Stimulated activated CD4-positive, alpha-beta T cell treated with anti-CD3 and anti-CD28 coated beads, Interleukin-15, amount 100 ng/mL, for 1 hour (primary cell): ENCODE measurements at places on chromosomes 2 and 18.

DNA sequence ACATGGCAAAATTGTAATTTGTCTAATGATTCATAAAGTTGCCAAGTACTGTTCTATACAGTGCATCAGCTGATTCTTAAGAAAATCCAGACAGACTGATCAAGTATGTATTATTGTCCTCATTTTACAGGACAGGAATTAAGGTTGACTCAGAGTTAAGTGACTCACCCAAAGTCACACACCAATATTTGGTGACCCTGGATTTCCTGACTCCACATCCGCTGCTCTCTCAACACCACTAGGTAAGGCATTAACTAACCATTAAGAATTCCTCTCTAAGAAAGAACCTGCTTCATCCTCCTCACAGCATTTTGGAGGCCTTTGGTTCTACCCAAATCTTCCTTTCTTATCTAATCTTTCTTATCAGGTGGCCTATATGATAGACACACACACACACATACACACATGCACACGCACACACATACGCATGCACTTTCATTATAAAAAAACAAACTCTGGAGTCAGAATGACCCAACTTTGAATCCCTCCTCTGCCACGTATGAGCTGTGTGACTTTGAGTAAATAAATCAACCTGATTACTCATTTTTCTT lies 150.8 kb downstream of the ANKRD44 start:
- no peak for DNase-seq

DNA sequence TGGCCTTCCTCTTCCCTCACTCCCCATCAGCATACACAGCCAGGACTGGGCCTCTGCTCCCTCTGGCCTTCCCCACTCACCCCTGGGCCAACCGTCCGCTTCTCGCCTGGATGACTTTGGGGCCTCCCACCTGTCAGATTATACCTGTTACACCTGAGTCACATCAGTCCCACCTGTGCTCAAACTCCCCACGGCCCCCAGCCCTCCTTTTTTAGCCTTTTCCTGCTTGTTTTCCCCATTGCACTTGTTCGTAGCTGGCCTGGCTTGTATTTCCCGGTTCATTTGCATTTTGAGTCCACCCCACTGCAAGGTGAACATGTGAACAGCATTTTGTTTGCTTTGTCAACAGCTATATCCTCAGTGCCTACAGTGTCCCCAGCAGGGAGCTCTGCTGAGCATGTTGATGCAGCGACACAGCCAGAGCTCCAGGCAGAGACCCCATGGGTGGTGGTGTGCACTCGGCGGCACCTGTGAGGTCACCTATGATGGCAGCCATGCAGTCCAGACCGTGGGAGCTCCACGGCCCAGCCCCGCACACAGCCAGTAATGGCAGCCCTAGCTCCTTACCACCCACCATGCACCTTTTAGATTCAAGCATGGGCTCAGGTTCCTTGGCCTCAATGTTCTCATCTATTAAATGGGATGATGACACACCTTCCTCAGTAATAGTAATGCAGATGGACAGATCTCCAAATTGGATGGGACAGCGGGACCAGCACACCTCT lies 276.4 kb upstream of the HS6ST1 start:
- DNase-seq = no peak

GRCh38 chr18:66616523-66616983 lies 12.7 kb upstream of the CDH19 start:
- DNase-seq = no peak

GRCh38 chr2:100707016-100707947 lies 112.7 kb upstream of the NPAS2 start:
- DNase-seq = no peak

GRCh38 chr2:138081225-138082073 lies 117.2 kb downstream of the HNMT start:
- DNase-seq = no peak

- no peak for DNase-seq
Observed at GRCh38 chr2:230155359-230155758, 64.4 kb downstream of the SP110 start.

DNA sequence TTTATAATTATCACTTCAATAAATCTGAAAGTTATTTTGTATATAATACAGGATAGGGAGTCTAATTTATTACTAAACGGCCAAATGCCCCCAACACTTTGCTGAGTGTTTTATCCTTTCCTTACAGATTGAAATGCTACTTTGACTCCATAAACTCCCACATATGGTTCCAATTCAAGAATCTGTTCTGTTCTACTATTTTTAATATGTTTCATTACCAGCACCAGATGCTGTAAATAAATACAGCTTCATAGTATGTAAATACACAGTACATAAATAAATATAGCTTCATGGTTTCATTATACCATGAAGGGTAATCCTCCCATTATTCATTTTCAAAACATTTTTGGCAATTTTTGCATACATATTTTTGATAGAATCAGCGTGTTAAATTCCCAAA lies 34.0 kb upstream of the MREG start:
- no peak for DNase-seq

GRCh38 chr2:10289352-10289751 lies 13.4 kb upstream of the HPCAL1 start:
- DNase-seq = no peak

- DNase-seq = no peak
Observed at GRCh38 chr2:42941633-42942176, 149.3 kb upstream of the HAAO start.

GRCh38 chr18:9058406-9058805 lies 44.1 kb upstream of the NDUFV2 start:
- no peak for DNase-seq

GRCh38 chr2:13462464-13462863 lies 745.7 kb downstream of the TRIB2 start:
- no peak for DNase-seq

DNA sequence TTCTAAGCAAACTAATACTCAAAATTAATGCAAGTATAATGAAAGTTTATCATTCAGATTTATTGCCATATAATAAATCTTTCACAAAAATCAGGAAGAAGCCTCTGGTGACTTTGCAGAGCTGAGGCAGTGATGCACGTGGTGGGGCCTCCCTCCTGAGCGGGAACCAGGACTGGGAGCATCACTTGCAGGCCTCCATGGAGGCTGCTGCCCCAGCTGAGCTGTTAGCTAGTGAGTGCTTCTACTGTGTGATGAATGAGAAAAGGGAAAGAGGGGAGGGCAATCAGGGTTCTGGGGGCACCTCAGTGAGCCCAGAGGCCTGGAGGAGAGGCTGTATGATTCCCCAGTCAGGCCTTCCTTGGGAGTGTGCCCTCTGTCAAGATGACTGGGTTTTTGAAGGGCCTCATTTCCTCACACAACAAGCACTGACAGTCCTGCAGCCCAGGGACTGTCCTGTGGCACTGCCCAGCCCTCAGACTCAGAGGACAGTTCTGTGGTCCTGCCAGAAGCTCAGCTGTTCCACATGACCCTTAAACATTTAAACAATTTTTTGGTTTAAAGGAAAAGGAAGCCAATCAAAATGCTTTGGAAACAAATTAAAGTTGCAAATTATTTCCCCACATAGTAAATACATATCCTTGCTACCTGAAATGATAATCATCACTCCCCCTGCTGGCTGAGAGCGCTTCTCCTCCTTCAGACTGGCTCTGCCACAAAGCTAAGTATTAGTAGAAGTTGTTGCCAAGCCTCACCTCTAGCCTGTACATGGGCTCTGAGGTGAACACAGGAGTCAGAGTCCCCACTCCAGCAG lies 90.9 kb upstream of the SMAD7 start:
- DNase-seq = no peak

- DNase-seq = no peak
Observed at GRCh38 chr2:101673920-101674319, 23.6 kb upstream of the MAP4K4 start.

GRCh38 chr2:238652771-238653157 lies 195.1 kb upstream of the TWIST2 start:
- no peak for DNase-seq

DNA sequence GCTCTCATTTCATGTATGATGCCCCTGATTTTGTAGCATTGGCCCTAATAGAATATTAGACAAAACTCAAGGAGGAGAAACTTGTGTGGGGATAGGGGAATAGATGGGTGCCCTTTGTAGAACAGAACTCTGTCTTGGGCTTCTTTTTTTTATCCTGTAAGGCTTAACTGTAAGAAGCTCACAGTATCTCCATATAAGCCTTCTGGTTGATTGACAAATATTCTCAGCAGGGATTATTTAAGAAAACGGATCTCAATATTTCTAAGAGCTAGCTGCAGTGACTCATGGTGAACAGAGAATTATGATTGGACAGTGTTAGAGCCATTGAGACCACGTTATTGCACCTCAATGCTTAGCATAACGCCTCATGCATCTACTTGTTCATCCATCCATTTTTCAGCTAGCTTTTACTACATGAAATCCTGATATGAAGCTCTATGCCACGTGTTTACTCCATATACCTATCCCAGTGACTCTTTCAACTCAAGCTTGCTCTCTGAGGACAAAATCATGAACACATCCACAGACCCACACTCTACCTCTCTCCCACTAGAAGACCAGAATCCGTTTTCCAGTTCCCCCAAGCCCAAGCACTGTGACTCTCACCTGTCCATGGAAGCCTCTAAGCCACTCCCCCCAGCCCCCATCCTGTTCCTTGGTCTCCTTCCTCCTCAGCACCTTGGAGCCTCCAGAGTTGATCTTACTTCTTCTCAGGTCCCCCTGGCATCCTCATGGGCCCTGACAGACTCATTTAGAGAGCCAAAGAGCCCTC lies 99.2 kb downstream of the BCL2L11 start:
- DNase-seq = no peak

DNA sequence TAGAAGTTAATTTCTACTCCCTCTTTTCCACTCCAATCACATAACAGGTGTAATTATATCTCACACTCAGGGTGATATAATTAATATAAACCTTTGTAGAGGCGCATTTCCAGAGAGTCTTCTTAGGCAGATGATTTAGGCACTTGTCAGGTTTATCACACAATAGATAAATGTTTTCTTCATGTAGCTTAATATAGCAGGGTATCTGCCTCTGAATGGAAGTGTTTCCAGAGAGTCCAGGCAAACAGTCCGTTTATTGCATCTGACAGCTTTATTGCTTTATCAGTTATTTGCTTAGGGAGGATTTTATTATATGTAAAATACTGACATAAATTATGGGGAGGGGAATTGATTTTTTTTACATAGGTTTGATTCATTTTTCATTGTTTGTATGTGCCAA lies 766.3 kb downstream of the SLC4A3 start:
- DNase-seq = no peak

- DNase-seq = no peak
Observed at GRCh38 chr2:155391613-155392130, 693.2 kb downstream of the KCNJ3 start.

DNA sequence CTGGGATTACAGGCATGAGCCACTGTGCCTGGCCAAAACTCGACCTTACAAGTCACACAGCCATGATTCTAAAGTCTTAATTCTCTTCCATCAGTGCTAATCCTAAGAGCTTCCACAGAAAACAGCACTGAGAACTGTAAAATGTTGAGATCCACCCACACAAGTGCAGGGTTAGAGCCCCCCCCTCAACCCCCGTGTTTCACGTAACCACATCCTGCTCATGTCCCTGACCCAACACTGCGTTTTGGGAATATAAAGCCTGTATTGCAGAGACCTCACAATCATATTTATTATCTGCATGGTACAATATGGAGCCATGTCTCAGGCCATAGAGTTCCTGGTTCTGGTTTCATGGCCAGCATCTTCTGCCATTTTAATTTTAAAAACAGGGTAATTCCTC lies 110.8 kb downstream of the GBX2 start:
- DNase-seq = no peak

DNA sequence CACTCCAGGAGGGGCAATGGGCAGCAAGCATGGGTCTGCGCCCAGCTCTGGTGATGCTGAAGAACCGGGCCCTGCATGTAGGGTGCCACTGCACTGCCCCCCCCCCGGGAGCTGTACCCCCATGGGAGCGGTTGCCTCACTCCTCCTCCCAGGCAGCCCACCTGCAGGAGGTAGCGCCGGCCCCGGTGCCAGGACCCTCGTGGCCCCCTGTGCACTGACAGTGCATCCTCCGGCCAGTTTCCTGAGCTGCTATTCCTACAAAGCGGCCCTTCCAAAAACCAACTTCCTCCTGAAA lies 109.4 kb downstream of the ZNF516 start:
- DNase-seq = no peak

GRCh38 chr2:240215676-240216051 lies 75.2 kb upstream of the OTOS start:
- no peak for DNase-seq

- no peak for DNase-seq
Observed at GRCh38 chr2:103005393-103005792, 243.6 kb downstream of the TMEM182 start.

- no peak for DNase-seq
Observed at GRCh38 chr18:79513381-79514081, 117.8 kb downstream of the NFATC1 start.
